Activated CD8-positive, alpha-beta memory T cell treated with anti-CD3 and anti-CD28 coated beads for 4 hours (primary cell): ENCODE measurements at places on chromosomes 12 and 14.

- DNase-seq, result no peak
These were observed 244.3 kb upstream of the NOVA1 start for GRCh38 chr14:26841920-26842741.

DNA sequence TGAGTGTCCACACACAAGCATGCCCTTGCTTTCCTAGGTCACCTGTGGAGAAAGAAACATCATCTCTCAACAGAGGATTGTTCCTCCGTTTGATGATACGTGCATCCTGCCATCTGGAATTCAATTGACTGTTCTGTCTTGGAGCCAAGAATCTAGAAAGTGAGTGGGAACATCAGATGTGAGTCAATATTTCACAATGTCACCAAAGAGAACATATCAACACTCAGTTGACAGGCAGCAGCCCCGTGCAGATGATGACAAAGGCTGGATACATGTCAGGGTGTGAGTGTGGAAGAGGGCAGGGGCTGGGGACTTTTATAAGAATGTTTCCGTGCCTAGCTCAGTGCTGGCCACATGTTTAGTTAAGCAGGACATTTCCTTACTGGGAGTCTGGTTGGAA, 76.1 kb downstream of the TBC1D30 start:
- no peak for DNase-seq

DNA sequence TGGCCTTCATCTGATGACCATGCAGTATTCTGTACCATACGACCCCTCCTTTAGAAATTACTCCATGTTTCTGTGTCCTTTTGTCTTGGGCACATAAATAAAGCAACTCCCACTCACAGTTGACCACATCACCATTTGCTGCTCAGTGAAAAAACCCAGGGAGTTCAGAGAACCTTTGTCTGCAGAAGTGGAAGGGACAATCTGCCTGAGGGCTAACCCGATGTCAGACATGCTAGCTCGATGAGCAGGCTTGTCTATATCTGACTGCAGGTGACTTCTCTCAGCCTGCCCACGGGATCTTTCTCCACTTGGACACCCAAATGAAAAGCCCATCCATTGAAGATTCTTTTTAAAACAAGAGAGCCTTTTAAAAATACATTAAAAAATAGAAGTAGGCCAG, 45.7 kb upstream of the GRIP1 start:
- no peak for DNase-seq

- DNase-seq, result no peak
These were observed 6.4 kb downstream of the SLC2A13 start for GRCh38 chr12:40099423-40099853.

DNA sequence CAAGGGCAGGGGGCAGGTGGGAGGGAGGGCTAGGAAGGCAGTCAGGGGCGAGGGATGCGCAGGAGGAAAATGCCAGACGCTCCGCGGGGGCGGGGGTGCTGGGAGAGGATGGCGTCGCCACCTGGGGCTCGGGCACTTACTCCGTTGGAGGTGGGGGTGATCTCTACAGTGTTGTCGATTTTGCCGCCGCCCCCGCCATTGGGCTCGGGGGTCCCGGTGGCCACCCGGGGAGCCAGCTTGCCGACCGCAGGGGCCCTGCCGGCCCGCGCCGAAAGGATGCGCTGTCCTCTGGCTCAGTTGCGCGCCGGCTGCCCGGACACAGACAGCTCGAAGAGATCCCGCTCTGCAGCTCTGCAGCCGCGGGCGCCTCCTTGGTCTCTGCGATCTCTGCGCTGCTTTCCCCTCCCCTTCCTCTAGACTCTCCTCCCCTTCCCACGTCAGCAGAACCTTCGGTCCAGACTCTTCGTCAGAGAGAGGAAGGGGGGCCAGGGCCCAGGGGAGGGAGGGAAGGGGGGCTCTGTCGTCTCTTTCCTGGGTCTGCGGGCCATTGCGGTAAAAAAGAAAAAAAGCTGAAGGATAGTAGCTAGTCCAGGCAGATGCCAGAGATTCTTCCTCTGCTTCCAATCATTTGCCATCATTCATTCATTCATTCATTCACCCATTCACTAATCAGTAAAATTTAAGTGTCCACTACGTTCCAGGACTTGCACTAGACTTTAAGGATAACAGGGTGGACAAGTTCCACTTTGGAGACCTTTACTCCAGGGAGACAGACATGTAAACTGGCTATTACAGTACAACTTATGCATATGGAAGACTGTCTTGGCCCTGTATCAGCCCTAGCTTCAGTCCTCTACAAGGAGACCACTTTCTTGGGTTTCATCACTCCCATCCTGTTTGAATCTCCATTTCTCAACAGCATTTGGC, at the start of gene SLC22A17:
TSS of gene SLC22A17 (minus strand) at position 382 of the 927 bp plus-strand sequence.
- DNase-seq, result peak; percentile 13

- DNase-seq, result no peak
These were observed 52.4 kb upstream of the ESRRB start for GRCh38 chr14:76323331-76324050.

- DNase-seq, result no peak
These were observed 14.9 kb downstream of the LTA4H start for GRCh38 chr12:96020314-96021003.

GRCh38 chr12:67968321-67968720, 20.9 kb upstream of the IFNG-AS1 start:
- DNase-seq, result no peak

DNA sequence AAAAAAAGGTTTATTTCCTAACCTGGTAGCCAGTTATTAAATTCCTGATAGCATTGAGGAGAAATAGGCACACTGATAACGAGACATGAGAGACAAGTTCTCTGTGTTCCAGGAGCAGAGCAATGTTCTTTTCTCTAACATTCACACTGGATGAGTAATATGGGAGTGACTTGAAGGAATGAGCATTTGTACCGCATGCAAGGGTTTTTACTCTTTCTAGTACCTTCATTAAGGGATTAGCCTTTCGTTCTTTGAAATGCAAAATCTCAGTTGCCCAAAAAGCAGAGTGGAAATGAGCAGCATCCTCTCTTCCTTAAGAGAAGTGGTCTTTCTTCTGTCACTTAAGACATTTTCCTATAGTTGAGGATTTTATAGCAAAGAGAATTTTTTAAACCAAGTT, 54.7 kb downstream of the FGD4 start:
- no peak for DNase-seq

DNA sequence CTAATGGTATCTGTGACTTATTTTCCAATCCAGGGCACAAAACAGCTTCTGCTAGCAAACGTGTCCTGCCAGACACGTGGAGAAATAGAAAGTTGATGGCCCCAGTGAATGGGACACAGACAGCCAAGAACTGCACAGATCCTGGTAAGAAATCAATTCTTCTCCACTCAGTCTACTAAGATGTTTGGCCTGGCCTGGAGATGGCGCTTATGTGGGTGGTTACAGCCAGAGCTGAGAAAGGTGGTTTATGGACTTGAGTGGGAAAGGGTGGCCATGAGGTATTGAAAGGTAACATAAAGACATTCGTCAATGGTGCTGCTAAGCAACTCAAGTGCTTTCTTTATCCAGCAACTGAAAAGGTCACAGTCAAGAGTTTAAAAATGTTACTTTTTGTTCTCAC, 2.9 kb downstream of the SLC24A4 start:
- DNase-seq, result no peak

DNA sequence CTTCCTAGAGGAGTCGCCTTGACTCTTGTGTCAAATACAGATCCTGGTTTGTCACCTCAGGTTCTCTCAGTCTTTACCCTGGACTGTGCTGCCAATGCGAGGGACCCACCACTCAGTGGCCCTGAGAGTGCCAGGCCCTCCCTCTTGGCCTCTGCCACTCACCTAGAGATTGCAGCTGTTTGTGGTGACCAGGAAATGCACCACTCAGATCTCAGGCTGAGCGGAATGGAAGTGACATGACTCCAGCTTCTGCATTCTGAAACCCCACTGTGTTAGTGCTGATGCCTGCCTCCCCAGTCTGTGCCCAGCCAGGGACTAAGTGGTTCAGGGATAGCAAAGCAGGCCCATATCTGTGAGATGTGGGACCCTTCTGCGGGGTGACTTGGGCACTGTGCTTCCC, 27.8 kb upstream of the NEDD1 start:
- DNase-seq, result no peak

- no peak for DNase-seq
These were observed 30.8 kb downstream of the RPS6KA5 start for GRCh38 chr14:91029456-91030217.

GRCh38 chr14:72621387-72622065, 272.4 kb downstream of the DPF3 start:
- DNase-seq, result no peak

GRCh38 chr12:57898308-57898970, 42.9 kb upstream of the ATP23 start:
- DNase-seq, result no peak

DNA sequence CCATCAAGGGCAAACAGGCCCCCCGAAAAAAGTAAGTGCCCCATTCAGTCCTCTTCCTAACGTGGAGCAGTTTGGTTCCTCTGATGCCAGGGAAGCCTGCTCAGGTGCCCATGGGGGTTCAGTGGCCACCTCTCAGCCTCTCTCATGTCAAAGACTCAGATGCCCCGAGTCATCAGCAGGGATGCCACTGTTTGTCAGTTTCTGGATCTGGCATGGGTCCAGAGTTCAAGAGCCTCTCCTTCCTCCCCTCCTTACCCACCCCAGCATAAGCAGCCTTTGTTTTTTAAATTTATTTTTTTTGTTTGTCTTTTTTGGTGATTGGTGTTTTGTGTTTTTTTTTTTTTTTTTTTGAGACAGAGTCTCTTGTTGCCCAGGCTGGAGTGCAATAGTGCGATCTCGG, 11.3 kb downstream of the KMT5A start:
- DNase-seq, result no peak

GRCh38 chr12:56449622-56449984, 377 bp upstream of the TIMELESS start:
- DNase-seq, result no peak

DNA sequence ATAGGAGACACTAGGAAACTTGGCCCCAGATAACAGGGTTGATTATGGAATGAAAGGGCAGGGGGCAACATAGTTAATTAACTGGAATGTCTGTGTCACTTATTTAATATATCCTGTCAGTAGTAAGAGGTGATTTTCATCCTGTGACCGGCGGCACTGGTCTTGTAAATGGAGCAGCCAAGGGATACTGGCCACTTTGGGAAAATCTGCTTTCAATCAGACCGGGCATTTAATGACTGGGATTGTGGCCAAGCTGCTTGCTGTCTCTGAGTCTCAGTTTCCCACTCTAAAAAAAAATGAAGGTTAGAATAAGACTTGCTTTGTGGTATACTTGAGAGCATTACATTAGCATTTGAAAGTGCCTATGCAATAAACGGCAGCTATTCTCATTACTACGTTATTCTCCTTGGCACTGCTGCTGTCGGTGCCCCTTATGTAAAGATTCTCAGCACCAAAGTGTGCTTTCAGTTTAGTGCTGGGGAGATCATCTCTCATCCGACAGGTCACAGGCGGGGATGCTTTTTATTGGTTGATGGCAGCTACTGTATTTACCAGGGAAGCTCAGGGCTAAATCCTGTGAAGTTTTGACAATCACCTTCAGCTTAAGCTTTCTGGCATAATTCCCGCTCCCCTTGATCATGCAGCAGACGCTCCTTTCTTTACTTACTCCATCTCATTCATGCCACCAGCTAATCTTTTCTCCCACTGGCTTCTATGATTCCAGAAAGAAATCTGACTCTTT, 162.1 kb downstream of the ESRRB start:
- DNase-seq, result no peak

GRCh38 chr12:51357374-51358047, 11.0 kb upstream of the CELA1 start:
- DNase-seq, result no peak

- DNase-seq, result no peak
These were observed 28.8 kb upstream of the LGR5 start for GRCh38 chr12:71410844-71411243.

DNA sequence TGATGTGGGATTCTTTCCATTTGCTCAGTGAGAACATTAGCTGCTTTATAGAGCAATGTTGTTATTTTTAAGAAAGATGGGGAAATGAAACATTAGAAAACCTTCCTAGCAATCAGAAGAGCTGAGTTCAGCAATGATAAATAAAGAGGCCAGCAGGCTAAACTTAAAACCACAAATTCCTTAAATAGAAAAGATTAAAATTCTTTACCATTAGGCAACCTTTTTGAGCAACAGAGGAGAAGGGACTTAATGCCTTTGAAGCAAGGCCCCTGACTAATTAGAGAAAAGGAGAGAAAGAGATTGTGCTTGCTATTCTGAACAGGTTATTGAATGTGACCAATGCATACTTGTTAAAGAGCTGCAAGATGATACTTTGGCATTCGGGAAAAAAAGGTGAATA, 160.8 kb upstream of the LMO3 start:
- DNase-seq, result no peak

DNA sequence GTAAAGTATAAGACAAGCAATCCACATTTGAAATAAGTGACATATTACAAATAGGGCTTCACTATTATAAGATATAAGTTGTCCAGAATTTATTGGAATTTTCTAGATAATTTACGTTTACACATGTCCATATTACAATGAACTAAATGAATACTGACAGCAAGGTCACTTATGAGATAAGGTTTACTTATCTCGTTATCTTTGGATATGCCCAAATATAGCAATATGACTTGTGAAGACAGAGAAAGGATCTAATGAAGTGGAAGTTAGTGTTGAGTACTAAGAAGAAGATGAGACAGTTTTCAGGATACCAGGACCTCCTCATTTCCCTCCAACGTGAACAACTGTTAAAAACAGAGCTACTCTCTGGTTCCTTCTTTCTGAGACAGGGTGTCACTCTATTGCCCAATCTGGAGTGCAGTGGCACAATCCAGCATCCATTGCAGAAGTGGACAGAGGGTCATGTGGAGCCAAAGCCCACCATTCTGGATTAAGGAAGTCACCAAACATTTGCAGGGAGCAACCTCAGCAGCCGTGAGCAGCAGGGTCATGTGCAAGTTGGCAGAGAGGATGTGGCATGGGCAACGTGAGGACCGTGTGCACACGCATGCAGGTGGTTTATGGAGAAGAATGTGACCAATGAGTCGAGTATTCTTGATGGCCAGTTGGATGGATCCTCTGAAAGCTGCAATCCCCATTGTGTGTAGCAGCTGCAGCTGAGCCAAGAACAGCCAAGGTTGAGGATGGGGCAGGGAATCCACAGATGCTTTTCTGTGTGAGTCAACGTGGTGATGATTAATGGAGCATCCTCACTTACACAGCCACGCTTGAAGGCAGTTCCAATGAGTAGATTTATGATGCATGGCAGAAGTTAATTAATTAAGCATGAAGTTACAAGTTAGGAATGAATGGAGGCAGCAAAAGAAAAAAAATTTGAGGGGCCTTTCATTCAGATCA, 111.0 kb downstream of the BICD1 start:
- no peak for DNase-seq

- DNase-seq, result peak; percentile 62
These were observed 1.9 kb upstream of the KRT79 start for GRCh38 chr12:52836042-52836466.

- no peak for DNase-seq
These were observed 253.9 kb downstream of the FOXN3 start for GRCh38 chr14:89163031-89163636.

DNA sequence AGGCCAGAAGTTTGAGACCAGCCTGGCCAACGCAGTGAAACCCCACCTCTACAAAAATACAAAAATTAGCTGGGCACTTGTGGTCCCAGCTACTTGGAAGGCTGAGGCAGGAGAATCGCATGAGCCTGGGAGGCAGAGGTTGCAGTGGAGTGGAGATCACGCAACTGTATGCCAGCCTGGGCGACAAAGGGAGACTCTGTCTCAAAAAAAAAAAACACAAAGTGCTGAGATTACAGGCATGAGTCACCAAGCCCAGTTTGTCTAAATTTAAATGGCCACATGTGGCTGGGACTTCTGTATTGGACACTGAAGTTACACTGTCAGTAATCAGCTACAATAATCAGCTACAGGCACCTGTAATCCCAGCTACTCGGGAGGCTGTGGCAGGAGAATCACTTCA, 100.9 kb upstream of the AEBP2 start:
- no peak for DNase-seq
